Non-pigmented ciliary epithelial cell (primary cell): ENCODE measurements at places on chromosomes 16 and 17.

DNA sequence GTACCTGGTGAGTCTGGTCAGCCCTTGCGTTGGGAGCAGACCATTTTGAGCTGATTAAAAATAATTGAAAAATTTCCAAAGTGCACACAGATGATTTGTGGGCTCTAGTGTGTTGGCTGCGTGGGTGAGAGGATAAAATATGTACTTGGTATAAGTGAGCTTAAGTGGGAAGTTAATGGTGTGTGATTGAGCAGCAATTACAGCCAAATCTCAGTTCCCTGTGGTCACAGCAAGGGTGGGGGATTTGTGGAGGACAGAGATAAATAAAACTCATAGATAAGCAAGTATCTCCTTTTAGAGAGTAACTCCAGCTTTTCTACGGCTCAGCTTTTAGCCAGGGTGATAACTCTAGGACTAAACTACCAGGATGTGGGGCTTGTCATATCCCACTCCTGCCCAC is 390.4 kb downstream of the UTP18 start:
- no peak for DNase-seq

GRCh38 chr16:30183233-30184095 is at the start of gene CORO1A:
TSS of gene CORO1A (plus strand) at chr16:30183602. CDS start at chr16:30185210, 1,608 bp downstream.
- peak; percentile 8 for DNase-seq

DNA sequence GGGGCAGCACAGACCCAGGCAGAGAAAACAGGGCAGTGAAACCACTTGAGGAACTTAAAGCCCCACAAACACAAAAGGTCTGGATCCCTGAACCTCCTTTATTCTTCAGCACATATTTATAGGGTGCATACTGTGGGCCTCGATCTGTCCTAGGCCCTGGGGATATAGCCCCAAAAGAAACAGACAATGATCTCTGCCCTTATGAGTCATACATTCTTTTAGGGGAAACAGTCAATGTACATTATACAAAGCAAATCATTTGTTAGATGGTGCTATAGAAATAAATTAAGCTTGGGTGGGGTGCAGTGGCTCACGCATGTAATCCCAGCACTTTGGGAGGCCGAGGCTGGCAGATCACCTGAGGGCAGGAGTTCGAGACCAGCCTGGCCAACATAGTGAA is 10.0 kb upstream of the HES7 start:
- no peak for DNase-seq

- DNase-seq, result no peak
These were observed 5.1 kb downstream of the ATP2A1 start for GRCh38 chr16:28883221-28883996.

DNA sequence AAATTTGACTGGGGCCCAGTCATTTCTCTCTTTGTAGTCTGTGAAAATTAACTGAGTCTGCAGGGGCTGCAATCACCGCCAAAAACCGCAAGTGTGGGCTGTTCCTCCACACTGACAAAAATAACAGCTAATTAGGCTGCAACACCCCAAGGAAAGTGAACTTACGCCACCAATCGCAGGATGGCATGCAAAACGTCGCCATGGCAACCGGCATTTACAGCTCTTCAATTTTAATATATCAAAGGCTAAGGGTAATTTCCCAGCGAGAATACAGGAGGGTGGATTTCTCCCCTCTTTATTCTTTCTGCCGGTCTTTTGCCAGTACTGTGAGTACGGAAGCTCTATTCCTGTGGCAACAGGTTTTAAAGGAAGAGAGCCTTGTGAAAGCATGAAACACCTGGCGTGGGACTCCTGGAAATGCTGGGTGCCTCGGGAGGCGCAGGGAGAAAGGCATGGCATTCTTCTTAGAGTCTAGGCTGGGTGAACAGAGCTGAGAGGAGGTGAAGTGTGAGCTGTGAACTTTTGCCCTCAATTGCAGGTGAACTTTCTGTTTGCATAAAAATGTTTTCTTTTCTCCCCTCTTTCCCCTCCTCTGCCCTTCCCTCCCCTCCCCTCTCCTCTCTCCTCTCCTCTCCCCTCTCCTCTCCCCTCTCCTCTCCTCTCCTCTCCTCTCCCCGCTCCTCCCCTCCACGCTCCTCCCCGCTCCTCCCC is 399.7 kb downstream of the XYLT1 start:
- no peak for DNase-seq

- DNase-seq, result no peak
These were observed 263.9 kb downstream of the C16orf95 start for GRCh38 chr16:87053016-87053982.

DNA sequence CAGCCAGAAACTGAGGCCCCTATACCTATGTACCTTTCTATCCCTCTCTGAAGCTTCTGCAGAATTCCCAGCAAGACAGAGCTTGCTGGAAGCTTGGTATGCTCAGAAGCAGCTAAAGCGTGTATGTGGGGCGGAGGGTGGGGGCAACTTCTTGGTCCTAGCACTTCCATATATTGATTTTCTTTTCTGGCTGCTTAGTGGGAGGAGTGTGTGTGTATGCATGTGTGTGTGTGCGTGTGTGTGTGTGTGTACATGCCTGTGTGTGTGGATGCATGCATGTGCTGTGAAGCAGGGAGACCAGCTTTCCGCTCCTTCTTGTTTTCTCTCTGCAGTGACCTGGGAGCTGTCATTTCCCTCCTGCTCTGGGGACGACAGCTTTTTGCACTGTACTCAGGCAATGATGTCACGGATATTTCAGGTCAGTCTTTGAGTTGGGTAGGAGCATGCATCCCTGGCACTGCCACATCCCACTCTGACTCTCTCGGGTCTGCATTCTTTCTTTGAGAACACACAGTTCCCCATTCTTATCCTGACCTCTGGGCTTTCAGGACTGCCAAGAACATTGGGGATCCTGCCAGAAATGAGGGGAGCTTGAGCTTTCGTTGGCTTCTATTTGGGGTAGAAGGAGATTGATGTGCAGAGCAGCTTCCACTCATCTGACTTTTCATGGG is 10.7 kb downstream of the HPR start:
- no peak for DNase-seq

GRCh38 chr17:66416207-66416940 is 114.0 kb downstream of the PRKCA start:
- DNase-seq, result no peak

GRCh38 chr17:12180644-12181261 is 160.1 kb downstream of the MAP2K4 start:
- DNase-seq, result peak; percentile 34

- DNase-seq, result no peak
These were observed 257.6 kb downstream of the PARN start for GRCh38 chr16:14372471-14372870.

- peak; percentile 54 for DNase-seq
These were observed 29.3 kb downstream of the CEP295NL start for GRCh38 chr17:78873519-78874340.

DNA sequence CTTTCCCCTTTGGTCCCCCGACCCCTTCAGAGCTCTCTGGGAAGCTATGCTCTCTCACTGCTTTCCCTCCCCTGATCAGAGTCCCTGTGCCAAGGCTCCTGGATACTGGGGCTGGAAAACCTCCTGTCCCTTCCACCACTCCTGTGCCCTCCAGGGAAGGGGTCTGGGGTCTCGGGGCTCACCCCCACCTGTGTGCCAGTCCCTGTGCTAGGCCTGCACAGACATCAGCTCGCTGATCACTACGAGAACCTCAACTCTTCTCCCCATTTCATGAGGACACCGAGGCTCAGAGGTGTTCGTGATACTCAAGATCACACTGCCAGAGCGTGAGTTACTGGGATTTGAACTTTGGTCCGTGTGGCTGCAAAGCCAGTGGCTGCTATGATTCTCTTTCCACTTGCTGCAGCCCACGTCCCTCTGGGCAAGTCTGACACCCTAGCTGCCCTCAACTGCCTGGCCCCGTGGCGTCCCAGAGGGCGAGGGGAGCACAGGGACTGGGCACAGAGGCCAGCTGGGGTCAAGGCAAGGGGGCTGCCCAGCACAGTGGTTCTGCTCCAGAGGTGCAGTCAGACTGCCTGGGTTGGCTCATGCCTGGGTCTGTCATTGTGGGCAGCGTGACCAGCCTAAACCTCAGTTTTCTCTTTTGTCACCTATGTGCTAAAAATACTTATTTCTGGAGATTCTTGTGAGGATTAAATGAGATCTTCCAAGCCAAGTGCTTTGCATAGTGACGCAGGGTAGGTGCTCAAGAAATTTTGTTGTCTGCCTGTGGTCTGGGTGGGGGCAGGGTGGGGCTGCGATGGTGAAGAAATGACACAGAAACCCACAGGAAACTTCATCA is 43.8 kb upstream of the TOB1 start:
- DNase-seq, result no peak
